ENCODE measurements at places on chromosomes 6 and 20. TPM values are rescaled to one million over a fixed set of nuclear protein-coding genes. Genes with fewer than 3 reads are reported as not detected.

The PLA2G7 gene
- total RNA-seq: 5.1 TPM

The COX4I2 gene
- not detected for total RNA-seq

The PARD6B gene
- 4.3 TPM for total RNA-seq

The FOXF2 gene
- total RNA-seq: not detected

The ARHGAP18 gene
- 14.3 TPM for total RNA-seq

The AVP gene
- total RNA-seq: not detected

The DDO gene
- 0.52 TPM for total RNA-seq

The CAGE1 gene
- total RNA-seq: 0.94 TPM

The FOXP4 gene
- total RNA-seq: 3.5 TPM

The PRPF6 gene
- total RNA-seq: 36.6 TPM

The SGK2 gene
- total RNA-seq: 0.10 TPM

The ADGRF5 gene
- not detected for total RNA-seq

The MYL9 gene
- 10.9 TPM for total RNA-seq

The MUC21 gene
- not detected for total RNA-seq

The C20orf204 gene
- 2.9 TPM for total RNA-seq

The SNAI1 gene
- total RNA-seq: 5.8 TPM

The LHFPL5 gene
- not detected for total RNA-seq

The NAA20 gene
- total RNA-seq: 18.4 TPM

The MRPS18A gene
- 29.5 TPM for total RNA-seq

The EYA4 gene
- not detected for total RNA-seq

The SLC22A3 gene
- not detected for total RNA-seq

The BTNL2 gene
- total RNA-seq: not detected

The F13A1 gene
- total RNA-seq: 158 TPM

The NT5E gene
- 6.7 TPM for total RNA-seq

The CST5 gene
- not detected for total RNA-seq

The ELOVL2 gene
- total RNA-seq: not detected

The TMC2 gene
- not detected for total RNA-seq

The ADGRG6 gene
- 1.8 TPM for total RNA-seq

The GPLD1 gene
- 0.42 TPM for total RNA-seq

The PNLDC1 gene
- 0.10 TPM for total RNA-seq

The DYNLRB1 gene
- 48.3 TPM for total RNA-seq

The ANKEF1 gene
- total RNA-seq: 0.84 TPM

The BHLHE23 gene
- total RNA-seq: not detected

The ZC2HC1B gene
- total RNA-seq: not detected

The CD40 gene
- 10.2 TPM for total RNA-seq

The CEBPB gene
- total RNA-seq: 268 TPM

The PRR18 gene
- not detected for total RNA-seq

The CTAGE9 gene
- not detected for total RNA-seq

The PRSS16 gene
- 0.42 TPM for total RNA-seq

The PTCHD4 gene
- total RNA-seq: 0.10 TPM

The TSPYL1 gene
- total RNA-seq: 179 TPM

The FAM83C gene
- not detected for total RNA-seq

The ATF6B gene
- total RNA-seq: 32.0 TPM

The SIRPA gene
- 23.6 TPM for total RNA-seq

The NKX2-4 gene
- total RNA-seq: not detected

The CDSN gene
- total RNA-seq: not detected

The TXLNB gene
- 0.52 TPM for total RNA-seq

The RAET1L gene
- 0.10 TPM for total RNA-seq

The FERMT1 gene
- total RNA-seq: under 0.01 TPM

The FAXC gene
- total RNA-seq: not detected

The TMEM244 gene
- total RNA-seq: 0.52 TPM
